ENCODE measurements at places on chromosomes 1 and 21.

DNA sequence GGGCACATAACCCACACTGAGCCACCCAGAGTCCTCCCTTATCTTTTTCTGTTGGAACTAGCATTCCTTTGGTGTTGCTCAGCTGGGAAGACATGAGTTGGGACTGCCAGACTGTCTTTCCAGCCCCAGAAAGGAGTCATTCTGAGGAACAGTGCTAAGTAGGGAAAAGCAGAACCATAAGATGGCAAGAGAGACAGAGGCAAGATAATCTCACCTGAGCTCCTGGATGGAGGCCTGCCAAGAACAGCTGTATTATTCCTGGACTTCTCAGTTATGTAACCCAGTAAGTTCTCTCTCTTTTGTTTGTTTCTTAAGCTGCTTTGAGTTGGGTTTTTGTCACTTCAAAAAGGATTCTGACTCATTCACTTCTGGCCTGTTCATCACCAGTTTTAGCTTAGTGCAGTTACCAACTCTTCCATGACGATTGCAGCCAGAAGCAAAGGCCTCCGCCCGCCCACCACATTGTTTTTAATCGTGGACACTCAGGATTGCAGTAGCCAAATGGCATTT lies 134.4 kb downstream of the OMA1 start:
- no peak for DNase-seq

- DNase-seq = no peak
Measured at GRCh38 chr1:28456078-28456477, 49.8 kb upstream of the RCC1 start.

DNA sequence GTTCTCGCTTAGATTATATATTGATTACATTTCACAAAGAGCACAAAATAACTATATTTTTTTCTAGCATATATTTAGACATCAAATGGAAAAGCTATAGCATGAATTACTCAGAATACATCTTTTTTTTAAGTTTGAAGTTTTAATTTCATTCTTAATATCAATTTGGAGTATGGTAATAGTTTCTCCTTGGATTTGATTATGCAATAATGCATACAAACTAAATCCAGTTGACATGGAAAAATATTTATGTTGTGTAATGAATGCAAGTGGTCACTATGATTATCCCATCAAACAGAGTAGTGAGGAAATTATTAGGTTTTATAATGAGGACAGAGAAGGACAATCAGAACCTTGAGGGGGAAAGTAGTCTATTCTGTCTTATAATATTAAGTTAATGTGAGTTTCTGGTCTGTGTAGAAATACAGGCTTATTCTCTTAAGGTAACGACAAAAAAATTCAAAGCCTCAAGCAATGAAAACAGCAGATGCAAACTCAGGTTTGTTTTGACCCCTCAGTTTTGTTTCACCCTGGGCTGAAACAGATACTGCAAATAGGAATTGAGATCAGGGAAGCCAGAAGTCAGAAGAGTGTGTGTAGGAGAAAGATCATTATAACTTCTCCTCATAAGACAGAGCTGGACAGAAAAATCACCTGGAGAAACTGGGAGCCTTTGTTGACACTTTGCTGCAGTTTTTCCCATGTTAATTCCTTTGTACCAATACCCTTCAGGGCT lies 23.7 kb downstream of the LRRC8B start:
- no peak for DNase-seq

DNA sequence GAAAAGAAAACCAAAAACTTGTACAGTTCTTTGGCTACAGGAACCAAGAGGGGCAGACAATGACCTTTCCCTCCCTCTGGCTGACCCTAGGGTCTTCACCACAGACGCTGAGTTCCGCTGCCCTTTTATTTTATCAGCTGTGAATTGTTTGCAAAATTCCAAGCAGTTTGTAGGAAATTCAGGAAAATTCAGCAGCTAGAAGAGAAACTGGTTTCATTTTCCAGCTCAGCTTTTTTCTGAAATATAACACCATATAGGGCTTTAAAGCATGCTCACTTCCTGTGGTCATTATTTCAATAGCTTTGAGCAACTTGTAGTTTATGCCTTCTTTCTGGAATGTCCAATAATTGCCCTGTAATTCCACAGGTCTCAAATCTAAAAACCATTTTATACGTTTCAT lies 5.5 kb upstream of the PIK3R3 start:
- DNase-seq = no peak

DNA sequence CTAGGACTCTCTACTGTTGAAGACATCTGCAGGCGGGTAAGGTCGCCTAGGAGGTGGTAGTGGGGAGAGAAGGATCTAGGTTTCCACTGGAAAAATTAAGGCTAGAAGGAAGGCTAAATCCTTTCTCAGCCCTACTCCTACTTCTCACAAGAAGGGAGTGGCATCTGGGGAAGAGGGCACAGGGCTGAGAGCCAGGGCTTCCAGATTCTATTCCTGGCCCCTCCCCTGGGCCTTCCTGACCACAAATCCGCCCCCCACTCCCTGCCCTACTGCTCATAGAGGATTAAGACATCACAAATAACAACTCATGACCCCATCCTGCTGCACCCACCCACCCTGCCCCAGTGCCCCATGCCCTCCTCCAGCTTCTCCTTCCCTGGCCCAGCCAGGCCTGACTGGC lies 2.5 kb downstream of the PHLDA3 start:
- no peak for DNase-seq

DNA sequence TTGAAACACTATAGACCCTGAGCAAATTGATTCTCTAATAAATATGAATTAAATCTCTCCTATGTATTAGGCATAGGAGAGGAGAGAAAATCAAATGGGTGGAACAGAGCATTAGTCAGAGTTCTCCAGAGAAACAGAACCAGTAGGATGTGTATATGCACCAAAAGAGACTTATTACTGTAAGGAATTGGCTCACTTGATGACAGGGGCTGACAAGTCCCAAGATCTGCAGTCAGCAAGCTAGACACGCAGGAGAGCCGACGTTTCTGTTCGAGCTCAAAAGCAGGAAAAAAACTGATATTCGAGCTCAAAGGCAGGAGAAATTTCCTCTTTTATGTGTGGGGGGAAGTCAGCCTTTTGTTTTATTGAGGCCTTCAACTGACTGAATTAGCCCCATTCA lies 259.2 kb upstream of the KAZN start:
- DNase-seq = no peak

GRCh38 chr1:8136766-8137165 lies 110.7 kb upstream of the ERRFI1 start:
- DNase-seq = no peak

All from right hindlimb (tissue), 1 donor.